Hematopoietic multipotent progenitor cell treated with erythropoietin and hydrocortisone succinate and interleukin-3 and kit ligand, for 15 days (in vitro differentiated cells): ENCODE measurements at places on chromosomes 12 and 14.

GRCh38 chr14:40394634-40395340 lies 962.6 kb upstream of the FBXO33 start:
- DNase-seq, result no peak

DNA sequence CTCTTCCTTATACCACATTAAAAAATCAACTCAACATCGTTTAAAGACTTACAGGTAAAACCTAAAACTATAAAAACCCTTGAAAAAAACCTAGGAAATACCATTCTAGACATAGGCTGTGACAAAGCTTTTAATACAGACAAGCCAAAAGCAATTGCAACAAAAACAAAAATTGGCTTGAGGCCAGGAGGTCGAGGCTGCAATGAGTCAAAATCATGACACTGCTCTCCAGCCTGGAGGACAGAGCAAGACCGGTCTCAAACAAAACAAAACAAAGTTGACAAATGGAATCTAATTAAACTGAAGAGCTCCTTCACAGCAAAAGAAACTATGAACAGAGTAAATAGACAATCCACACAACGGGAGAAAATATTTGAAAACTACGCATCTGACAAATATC lies 1057.8 kb downstream of the FSCB start:
- no peak for DNase-seq

GRCh38 chr14:95463171-95463901 lies 53.1 kb downstream of the SYNE3 start:
- peak; percentile 22 for DNase-seq

DNA sequence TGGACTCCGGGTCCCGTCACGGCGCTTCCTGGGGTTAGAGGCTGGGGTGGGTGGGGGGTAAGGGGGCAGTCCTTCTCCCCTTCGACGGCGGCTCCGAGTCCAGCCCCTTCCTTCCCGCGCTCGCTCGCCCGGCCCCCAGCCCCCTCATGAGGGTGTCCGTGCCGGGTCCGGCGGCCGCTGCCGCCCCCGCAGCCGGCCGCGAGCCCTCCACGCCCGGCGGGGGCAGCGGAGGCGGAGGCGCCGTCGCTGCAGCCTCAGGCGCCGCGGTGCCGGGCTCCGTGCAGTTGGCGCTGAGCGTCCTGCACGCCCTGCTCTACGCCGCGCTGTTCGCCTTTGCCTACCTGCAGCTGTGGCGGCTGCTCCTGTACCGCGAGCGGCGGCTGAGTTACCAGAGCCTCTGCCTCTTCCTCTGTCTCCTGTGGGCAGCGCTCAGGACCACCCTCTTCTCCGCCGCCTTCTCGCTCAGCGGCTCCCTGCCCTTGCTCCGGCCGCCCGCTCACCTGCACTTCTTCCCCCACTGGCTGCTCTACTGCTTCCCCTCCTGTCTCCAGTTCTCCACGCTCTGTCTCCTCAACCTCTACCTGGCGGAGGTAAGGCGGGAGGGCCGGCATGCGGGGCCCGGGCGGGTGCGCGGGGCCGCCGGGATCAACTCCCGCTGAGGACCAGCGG lies 500 bp downstream of the GPR137C start:
- DNase-seq, result peak; percentile 24
